Astrocyte of the spinal cord (primary cell): ENCODE measurements at places on chromosomes 12 and 14.

DNA sequence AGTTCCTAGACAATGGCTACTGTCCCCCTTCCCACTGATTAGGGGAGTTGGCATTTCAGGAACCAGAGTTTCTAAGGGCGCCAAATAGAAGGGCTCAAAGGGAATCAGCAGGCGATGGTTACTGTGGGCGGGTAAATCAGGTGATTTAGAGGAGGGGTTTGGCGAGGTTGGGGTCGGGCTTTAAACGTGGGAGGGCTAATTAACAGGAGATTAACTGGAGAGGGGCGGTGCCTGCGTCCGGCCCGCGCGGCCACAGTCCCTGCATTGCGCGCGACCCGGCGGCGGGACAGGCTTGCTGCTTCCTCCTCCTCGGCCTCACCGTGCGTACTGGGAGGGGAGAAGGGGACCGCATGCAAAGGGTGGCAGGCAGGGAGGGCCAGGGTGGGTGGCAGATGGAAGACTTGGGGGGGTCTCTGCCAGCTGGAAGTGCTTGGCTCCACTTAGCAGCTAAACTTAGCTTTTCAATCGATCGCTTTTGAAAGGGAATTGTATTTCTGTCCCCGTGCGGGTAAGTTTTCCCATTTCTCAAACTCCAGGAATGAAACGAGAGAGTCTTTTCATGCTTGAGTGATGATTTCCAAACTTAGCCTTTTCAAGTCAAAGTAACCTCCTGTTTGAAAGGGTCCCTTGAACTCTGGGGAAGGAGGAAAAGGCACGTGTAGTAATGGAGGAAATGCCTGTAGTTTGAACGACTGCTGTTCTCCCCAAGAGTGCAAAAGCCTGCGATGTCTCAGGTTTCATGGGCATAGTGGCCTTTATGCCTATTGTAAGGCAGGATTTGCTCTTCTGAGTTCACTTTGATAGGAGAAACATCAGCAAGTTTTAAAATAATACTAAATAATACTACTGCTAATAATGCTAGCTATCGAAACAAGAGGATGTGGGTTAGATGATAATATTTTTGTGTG is at the start of gene MGST1:
TSS of gene MGST1 (plus strand) at position 255 of the 908 bp plus-strand sequence. CDS start 6,608 bp downstream, outside the sequence.
- peak; percentile 62 for DNase-seq

GRCh38 chr12:16716928-16717327 is 111.0 kb upstream of the LMO3 start:
- DNase-seq: no peak

GRCh38 chr12:130194154-130194553 is 31.9 kb downstream of the FZD10 start:
- no peak for DNase-seq

- DNase-seq: no peak
Measured at GRCh38 chr12:30063435-30063945, 279.7 kb upstream of the TMTC1 start.

- DNase-seq: no peak
Measured at GRCh38 chr12:57033431-57033830, 16.5 kb downstream of the MYO1A start.

GRCh38 chr12:92421042-92421441 is 275.4 kb upstream of the BTG1 start:
- no peak for DNase-seq

- no peak for DNase-seq
Measured at GRCh38 chr14:76293923-76294322, 82.0 kb upstream of the ESRRB start.

DNA sequence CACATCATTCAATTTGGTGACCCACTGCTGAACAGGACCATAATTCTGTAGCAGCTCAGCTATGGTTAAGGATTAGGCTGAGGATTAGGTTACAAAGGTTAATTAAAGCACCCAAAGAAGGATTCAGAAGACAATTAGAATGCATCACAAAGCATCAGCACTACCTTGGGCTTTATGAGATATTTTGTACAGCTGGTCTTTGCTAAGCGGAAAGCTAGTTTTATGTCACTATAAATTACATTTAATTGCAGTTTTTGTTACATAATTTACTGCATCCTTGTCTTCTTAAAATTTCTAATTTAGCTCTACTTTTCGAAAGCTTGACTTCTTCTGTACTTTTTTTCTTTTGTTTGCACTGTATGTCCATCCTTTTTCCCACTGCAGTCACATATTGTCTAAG is 711.5 kb downstream of the RPS29 start:
- DNase-seq: no peak

DNA sequence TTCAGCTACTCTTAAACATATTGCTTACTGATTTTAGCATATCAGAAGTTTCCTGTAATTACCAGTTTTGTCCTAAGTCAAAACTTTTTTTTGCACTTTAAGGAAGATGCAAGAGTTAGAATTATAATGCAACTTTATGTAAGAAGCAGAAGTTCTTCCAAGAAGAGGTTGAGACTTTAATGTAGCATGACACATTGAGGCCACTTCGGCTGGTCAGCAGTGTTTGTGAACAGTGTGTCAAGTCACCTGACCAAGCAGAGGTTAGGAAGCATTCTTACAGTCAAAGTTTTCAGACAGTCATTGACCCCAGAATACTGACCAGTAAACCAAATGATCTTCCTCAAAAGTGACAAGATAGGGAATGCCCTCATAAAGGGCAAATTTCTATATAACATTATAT is 15.2 kb downstream of the FGFR1OP2 start:
- DNase-seq: peak; percentile 24

GRCh38 chr12:43267818-43268217 is 284.2 kb downstream of the ADAMTS20 start:
- DNase-seq: no peak

DNA sequence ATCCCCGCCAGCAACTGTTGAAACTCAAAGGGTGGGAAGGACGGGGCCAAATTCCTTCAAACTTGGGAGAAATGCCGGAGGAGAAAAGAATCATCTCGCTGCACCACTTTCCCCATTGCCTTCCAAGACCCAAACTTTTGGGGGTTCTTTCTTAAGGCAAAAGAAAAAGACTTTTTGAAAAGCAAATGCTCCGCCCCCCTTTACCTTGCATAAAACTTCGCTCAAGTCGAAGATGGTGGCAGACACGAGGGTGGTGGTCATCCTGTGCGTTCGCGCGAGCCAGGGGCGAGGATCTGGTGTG is 239 bp downstream of the ZFP36L1 start:
- no peak for DNase-seq

DNA sequence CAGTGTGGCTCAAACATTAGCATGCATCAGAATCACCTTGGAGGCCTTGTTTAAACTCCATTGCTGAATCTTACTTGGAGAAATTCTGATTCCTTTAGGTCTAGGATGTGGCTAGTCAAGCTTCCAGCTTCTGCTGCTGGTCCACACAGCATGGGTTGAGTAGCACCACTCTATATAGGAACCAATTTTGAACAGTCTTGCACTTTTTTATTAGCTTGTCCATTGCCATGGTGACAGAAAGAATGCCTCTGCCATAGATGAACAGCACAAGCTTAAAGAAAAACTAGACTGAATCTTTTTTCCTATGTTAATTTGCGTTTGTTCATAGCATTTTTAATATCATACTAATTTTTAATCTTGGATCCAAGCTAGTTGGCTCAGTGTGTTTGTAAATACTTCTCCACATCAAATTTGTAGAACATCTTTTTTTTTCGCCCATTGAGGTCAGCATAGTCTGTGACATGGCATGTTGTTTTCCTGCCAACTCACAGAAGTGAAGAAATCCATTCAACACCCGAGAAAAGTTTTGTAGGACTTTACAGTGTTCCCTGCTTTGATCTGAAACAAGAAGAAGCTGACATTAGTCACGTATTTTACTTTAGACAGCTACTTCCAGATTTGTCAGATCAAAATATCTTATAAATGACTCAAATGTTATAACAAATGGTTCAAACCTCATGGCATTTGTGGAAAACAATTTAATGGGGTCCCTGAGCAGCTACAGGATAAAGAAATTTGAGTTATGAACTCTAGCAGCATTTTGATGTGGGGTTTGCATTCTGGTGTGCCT is 438.8 kb downstream of the EGLN3 start:
- DNase-seq: peak; percentile 73

GRCh38 chr12:55722948-55723347 is 2.8 kb downstream of the RDH5 start:
- DNase-seq: no peak

GRCh38 chr12:95633049-95633731 is 81.9 kb upstream of the USP44 start:
- peak; percentile 82 for DNase-seq

GRCh38 chr12:124088217-124088907 is 115.3 kb downstream of the ZNF664 start:
- no peak for DNase-seq

DNA sequence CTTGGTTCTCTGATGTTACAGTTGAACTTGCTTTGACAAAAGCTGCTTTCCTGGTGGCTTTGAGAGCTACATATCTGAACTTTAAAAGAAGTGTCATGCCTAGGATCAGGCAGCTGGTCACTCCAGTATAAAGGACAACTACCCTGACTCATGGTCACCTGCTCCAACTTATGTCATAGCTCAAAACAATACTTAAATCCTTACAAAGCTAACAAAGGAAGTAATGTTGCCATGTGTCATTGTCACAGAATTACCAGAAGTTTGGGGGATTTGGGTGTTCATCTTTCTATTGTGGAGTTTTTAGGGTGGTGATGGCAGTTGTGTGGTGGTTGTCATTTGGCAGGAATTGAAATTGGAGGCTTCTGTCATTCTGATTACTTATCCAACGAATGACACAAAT is 1.8 kb upstream of the TCP11L2 start:
- DNase-seq: no peak

GRCh38 chr12:21627924-21628323 is 23.3 kb upstream of the GYS2 start:
- DNase-seq: no peak

DNA sequence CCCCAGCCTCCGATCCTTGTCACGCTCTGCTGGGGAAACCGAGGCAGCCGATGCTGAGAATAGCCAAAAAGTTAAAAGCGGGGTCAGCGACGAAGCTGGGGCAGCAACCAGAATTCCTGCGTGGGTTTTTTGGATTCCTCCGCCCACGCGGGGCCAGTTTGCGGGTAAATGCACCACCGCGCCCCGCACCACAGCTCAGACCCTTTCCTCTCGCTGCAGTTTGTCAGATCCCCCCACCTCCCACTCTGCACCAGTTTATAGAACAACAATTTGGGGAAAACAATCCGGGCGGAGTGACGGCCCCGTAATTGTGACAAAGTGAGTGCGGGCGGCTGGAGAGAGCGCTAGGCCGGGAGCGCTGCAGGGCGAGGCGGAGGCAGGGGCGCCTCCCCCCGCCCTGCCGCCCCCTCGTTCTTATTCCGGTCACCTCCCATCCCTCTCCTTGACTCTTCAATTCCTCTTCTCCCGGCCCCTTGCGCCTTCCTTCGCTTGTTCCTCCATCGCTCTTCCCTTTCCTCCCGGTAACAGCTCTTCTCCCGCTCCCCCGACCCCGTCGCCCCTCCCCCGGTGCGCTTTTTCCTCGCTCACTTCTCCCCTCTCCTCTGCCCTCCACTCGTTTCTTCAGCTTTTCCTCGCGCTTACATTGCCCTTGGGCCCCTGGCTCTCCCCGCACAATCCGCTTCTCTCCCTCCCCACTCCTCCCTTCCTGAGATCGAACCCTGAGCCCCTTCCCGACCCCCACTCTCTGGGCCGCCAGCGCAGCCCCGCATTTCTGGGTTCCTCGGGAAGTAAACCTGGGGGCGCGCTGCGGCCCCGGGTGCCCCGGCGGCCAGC is 646 bp upstream of the DNAJC22 start:
- DNase-seq: no peak

- no peak for DNase-seq
Measured at GRCh38 chr12:132148368-132149045, 4.2 kb downstream of the NOC4L start.
